Immature natural killer cell (primary cell): ENCODE measurements at places on chromosomes 7 and 10.

DNA sequence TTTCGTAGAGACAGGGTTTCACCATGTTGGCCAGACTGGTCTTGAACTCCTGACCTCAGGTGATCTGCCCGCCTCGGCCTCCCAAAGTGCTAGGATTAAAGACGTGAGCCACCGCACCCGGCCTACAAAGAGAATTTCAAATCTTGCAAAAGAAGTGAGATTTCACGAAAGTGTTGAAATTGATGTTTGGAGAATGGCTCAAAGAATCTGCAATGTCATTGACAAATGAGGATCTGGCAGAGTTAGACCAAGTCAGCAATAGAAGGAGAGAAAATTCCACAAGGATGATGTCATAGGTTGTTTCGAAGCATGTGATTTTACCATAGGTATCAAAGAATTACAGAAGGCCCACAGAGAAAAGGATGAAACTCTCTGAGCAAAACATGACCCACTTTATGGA lies 71.7 kb downstream of the LYZL2 start:
- no peak for DNase-seq

DNA sequence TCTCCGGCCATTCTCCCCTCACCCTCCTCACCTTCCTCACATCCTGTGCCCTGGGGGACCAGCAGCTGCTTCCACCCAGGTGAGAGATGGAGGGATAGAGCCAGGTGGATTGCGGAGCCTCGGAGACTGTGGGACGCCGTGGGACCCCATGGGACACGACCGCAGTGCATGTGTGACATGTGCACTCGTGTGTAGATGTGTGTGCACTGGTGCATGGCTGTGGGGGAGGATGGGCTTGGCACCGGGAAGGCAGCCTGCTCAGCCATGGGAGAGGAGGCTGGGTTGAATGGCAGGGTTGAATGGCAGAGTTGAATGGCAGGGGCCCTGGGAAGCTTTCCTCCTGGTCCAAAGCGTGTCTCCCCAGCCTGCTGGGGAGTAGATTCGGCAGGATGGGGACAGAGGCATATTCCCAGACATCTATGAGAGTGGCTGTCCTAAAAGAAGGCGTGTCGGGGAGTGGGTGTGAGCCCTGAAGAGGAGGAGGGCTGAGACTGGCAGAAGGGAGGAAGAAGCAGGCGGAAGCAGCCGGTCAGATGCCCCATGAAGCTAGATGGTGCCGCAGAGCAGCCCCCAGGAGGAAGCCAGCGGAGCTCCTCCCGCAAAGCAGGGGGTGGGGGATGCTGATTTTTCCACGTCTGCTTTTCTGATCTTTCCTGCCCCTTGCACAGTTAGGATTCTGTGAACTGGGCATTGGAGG lies 815 bp downstream of the GIMAP8 start:
- peak; percentile 57 for DNase-seq

GRCh38 chr10:88553116-88553752 lies 29.9 kb downstream of the RNLS start:
- DNase-seq = peak; percentile 3

DNA sequence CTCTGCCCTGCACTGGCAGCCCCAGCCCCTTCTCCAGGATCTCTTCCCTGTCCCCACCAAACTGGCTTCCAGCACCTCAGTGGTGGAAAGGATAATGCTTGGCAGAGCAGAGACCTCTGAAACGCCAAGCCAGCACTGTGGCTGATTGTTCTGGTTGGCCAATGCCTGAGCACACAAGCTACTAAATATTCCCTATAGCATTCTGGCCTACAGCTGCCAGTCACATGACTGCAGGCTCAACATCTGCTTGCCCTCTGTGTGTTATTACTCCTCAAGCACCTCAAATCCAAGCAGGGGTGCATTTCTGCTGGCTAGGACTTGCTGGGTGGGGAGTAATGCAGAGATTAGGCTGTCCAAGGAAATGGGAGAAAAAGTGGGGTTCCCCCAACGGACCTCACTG lies 6.1 kb downstream of the TBATA start:
- no peak for DNase-seq

- no peak for DNase-seq
Observed at GRCh38 chr7:44211126-44211675, 10.4 kb downstream of the YKT6 start.

GRCh38 chr10:14782691-14783363 lies 8.1 kb upstream of the FAM107B start:
- no peak for DNase-seq

DNA sequence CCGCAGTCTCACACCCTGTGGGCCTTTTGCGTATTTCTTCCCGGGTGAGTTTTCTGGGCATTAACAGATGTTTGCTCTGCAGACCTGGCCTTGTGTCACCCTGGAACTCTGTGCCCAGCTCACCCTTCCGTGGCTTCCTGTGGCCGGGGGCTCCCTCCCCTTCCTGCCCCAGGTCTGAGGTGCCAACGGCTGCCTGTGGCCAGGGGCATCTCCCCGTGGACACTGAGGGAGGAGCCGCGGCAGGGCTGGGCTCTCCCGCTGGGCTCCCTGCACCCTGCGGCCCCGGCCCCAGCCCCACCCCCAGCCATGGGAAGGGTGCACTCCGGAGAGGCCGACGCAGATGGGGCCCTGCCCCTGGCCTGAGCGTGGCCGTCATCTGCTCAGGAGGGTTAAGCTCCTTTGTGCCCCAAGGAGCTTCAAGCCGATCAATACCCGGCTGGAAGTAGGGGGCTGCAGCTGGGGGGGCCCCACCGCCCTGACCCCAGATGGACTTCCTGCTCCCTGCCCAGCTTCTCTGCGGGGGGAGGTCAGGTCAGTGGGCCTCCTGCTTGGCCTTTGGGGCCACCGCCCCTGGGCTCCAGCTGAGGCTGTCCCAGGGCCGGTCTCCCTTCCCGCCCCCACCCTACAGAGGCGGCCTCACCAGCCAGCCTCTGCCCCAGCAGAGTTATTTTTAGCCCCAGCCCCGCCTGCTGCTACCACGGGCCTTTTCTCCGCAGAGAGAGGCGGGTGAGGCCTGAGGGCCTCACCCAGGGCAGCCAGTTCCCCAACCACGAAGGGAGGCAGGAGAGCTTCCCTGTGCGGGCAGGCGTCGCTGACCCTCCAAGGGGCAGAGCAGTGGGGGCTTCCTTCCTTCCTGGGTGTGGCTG lies 24.2 kb downstream of the PWWP2B start:
- DNase-seq = peak; percentile 57

DNA sequence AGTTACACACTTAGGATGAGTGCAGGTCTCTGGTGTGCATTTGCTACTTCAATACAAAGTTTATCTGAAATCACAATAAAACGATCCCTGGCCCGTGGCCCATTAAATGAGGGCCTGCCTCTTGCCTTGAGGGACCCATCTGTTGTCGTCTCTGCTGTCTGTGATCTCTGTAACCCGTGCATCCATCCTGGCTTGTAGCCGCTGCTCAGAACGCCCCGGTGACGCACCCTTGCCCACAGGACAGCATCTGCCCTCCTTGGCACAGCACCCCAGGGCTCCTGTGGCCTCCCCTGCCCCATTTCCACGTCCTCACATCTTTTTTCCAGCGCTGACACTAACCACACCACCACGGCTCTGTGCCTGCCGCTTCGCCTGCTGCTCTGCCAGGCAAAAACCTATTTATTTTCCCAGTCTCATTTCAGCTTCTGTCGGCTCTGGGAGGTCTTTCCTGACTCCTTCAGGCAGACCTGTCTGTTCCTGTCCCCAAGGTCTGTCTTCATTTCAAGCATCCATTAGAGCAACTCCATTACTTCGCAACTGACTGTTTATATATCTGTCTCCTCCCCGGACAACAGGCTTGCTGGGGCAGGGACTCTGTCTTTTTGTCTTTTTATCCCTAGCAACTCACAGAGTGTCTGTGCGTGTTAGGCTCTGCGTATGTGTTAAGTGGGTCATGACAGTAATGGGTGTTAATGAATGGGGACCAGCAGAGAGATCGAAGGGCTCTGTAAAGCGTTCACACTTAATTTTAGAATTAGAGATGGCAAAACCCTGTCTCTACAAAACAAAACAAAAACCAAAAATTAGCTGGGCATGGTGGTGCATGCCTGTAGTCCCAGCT lies 16.4 kb downstream of the CARD11 start:
- DNase-seq = no peak

GRCh38 chr7:115008465-115009114 lies 86.7 kb downstream of the MDFIC start:
- DNase-seq = no peak

- DNase-seq = no peak
Observed at GRCh38 chr7:131010029-131010716, 276.2 kb upstream of the KLF14 start.

- no peak for DNase-seq
Observed at GRCh38 chr7:100719523-100720278, 567 bp upstream of the EPO start.

DNA sequence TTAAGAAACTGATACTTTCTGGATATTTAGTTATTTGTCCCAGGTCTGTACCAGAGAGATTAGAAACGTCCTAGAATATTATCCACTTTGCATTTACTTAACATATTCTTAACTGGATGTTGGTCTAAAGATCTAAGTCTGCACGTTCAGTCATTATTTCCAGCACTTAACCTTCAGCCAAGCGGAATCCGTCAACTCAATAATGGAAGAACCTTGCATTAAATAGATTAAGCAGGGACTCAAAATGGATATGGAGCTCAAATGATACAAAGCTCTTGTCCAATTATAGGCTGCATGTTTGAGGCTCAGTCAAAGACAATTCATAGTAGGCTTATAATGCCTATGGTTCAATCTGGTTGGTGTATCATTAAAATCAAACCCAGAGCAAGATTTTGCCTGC lies 162.9 kb downstream of the SEMA3D start:
- no peak for DNase-seq

GRCh38 chr7:20232848-20233247 lies 15.7 kb upstream of the MACC1 start:
- DNase-seq = no peak
